ENCODE measurements at places on chromosomes 7 and 10.

GRCh38 chr7:101823096-101823495 lies 5.7 kb downstream of the CUX1 start:
- no peak for DNase-seq

DNA sequence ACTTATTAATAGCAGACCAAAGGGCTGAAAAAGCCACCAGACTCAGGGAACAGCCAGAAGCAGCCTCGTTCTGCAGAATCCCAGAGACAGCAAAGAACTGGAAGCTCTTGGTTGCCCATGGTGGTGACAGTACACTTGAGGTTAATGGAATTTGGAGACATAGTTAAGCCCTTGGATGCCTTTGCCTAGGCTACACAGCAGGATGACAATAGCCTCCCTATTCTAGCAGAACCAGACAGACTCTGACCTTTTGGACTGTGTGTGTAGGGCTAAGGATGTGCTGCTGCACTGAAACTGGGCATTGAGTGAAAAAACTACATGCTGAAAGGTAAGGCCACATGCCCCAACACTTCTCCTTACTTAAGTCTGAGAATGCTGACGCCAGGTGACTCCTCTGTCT lies 22.7 kb downstream of the OTUD1 start:
- DNase-seq, result no peak

GRCh38 chr7:68535266-68535665 lies 1063.0 kb upstream of the AUTS2 start:
- no peak for DNase-seq

GRCh38 chr10:61486251-61486650 lies 33.1 kb upstream of the TMEM26 start:
- no peak for DNase-seq

GRCh38 chr10:9452056-9452455 lies 1397.6 kb downstream of the GATA3 start:
- DNase-seq, result no peak

DNA sequence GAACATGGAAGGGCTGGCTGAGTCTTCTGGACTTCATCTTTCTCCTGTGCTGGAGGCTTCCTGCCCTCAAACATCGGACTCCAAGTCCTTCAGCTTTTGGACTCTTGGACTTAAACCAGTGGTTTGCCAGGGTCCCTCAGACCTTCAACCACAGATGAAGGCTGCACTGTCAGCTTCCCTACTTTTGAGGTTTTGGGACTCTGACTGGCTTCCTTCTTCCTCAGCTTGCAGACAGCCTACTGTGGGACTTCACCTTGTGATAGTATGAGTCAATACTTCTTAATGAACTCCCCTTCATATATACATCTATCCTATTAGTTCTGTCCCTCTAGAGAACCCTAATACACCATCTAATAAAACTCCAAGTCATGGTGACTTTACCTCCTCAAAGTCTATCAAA lies 4.0 kb upstream of the CLEC5A start:
- no peak for DNase-seq

- no peak for DNase-seq
Observed at GRCh38 chr10:30645340-30645827, 15.8 kb upstream of the LYZL2 start.

GRCh38 chr10:74652664-74653063 lies 173.7 kb upstream of the KAT6B start:
- no peak for DNase-seq

DNA sequence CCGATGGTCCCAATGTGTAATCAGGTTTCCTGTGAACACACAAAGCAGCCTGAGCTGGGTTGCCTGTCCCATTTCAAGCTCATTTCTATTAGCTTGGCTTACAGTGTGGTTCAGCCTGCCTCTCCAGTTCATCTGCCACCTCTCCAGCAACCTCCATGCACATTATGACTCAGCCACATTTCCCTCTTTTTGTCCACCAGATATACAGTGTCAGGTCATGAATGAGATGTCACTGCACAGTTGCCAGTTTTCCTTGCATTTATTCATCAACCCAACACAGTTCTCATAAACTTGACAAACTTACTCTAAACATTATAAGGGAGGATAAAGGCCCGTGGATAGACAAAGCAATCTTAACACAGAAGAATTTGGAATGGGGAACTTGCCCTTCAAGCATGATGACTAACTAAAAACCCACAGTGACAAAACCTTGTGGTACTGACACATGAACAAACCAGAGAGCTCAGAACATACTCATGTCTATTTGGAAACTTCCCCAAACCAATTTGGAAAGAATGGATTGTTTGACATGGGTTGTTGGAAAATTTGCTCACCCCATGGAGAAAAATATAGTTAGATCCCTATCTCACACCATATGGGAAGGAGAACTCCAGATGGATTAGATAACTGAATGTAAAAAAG lies 2.5 kb upstream of the CFAP58 start:
- DNase-seq, result no peak

DNA sequence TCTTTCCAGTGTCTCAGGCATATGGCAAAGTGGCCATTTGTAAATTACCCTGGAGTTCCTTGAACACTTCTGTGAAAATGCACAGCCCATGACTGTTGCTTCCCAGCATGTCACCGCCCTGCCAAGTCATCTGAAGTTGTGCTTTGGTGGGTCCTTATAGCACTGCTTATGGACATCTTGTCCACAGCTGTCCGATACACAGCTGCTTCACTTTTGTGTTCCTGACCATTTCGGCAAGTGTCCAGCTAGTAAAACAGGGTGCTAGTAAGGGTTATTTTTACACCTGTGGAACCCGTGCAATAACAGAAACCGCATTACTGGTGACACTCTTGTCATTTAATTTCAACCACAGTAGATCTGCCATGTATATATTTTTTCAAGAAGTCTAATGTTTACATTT lies 29.7 kb downstream of the PIP4K2A start:
- DNase-seq, result no peak

- no peak for DNase-seq
Observed at GRCh38 chr10:132375116-132375794, 21.7 kb upstream of the PWWP2B start.

DNA sequence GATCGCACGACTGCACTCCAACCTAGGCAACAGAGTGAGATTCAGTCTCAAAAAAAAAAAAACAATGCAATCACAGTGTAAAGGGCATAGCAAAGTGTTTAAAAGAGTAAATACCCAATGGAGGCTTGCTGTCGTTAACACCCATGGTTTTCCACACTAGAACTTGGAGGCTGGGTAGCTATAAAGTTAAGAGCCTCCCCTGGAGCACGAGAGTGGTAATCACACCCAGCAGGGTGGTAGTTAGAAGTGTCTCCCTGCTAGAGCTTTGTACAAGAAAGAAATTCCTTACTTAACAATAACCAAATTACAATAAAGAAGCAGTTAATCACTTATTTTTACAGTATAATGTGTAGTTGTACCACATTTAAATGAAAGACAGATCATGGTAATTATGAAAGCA lies 1078.9 kb downstream of the NRG3 start:
- DNase-seq, result no peak

DNA sequence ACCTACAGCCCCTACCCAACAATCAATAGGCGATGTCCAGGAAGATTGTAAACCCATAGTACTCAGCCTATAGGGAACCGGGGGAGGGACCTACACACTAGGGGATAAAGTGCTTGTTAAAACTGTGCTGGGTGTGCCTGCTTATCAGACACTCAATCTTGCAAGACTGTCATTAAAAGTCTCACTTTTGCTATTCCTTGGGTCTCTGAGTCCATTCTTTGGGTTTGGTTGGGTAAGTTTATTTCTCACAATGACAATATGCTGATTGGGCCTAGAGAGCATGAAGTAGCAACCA lies 45.6 kb downstream of the PTPRE start:
- DNase-seq, result no peak

All from immature natural killer cell (primary cell).